A549 (cell line): ENCODE measurements at places on chromosomes 5 and 9. TPM values are rescaled to one million over a fixed set of nuclear protein-coding genes. Genes with fewer than 3 reads are reported as not detected.

GRCh38 chr5:180844858-180845257 is 16.2 kb downstream of the ZFP62 start:
- no peak for DNase-seq

DNA sequence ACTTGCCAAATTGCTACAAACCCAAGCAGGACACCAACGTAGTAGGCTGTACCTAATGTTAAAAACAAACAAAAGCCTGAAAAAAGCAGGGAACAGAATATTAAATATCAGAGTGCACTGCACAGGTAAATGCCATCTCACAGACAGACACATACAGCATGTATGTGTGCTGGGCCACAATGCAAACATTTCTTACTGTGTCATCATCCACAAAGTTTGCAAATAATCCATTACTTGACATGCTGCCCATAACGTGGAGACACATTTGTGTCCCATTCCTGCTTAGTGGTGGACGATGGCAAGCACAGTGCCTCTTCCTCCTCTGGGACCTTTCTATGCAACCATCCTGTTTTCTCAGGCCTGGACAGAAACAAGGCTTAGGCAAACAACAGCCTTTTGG is 44.7 kb downstream of the GOLM1 start:
- DNase-seq = no peak

DNA sequence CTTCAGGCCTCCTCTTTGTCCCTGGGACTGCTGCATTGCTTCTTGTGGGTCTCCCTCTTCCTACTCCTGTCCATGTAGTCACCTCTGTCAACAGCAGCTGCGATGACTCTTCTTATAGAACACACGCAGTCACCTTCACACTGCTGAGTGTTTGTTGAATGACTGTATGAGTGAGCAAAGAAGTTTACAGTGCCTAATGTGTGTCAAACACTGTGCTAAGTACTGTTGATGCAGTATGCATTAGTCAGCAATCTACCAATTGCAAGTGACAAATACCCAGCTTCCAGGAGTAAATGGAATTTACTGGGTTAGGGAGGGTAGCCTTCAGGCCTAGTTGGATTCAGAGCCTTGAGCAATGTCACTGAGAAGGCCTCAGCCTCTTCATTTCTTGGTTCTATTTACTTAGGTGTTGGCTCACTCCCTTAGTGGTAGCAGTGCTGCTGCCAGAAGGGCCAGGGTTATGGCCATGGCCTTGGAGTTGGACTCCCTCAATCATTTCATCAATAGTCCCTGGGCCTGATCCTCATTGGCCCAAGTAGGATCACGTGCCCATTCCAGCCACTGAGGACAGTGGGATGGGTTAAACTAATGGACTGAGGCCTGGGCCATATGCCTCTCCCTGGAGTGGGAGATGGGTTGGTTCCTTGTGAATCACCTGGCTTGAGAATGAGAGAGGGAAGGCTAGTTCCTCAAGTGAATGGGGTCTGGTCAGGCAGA is 93.5 kb downstream of the RGS3 start:
- peak; percentile 27 for DNase-seq

- DNase-seq = no peak
These were observed 19.9 kb upstream of the SLC6A3 start for GRCh38 chr5:1465117-1465516.

DNA sequence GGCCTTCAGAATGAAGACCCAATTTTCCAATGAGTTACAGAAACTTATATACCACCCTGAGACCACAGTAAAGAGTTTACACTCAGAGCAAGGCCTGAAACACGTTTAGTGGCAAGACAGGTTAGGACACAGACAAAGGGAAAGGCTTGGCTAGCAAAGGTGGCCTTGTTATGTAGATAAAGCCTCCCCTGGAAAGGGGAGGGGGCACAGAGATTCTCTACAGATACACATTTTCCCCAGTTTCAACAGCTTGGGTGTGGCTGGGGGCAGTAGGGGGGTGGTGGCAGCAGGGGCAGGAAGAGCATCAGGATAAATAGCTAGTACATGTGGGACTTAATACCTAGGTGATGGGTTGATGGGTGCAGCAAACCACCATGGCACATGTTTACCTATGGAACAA is 51.9 kb upstream of the PPP1R2B start:
- no peak for DNase-seq

GRCh38 chr5:34014626-34015025 is 6.8 kb upstream of the AMACR start:
- no peak for DNase-seq

GRCh38 chr9:70262948-70263347 is 4.2 kb downstream of the SMC5 start:
- no peak for DNase-seq

DNA sequence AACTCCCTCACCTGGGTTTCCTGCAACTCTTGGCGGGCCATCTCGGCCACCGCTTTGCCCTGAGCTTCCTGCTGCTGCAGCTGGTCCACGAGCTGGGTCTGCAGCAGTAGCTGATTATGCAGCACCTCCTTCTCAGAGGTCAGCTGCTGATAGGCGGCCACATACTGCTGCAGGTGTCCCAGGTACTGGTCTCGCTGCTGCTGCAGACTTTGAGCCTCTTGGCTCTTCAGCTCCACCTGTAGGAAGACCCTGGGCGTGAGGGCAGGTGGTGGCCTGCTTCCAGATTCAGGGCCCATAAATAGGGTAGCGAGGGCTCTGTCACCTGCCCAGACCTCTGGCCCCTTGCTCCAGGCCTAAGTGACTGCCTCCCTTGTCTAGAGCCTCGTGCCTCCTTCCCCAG is 16.7 kb downstream of the GOLGA2 start:
- DNase-seq = no peak

GRCh38 chr9:130107234-130107861 is 53.6 kb downstream of the GPR107 start:
- peak; percentile 72 for DNase-seq

DNA sequence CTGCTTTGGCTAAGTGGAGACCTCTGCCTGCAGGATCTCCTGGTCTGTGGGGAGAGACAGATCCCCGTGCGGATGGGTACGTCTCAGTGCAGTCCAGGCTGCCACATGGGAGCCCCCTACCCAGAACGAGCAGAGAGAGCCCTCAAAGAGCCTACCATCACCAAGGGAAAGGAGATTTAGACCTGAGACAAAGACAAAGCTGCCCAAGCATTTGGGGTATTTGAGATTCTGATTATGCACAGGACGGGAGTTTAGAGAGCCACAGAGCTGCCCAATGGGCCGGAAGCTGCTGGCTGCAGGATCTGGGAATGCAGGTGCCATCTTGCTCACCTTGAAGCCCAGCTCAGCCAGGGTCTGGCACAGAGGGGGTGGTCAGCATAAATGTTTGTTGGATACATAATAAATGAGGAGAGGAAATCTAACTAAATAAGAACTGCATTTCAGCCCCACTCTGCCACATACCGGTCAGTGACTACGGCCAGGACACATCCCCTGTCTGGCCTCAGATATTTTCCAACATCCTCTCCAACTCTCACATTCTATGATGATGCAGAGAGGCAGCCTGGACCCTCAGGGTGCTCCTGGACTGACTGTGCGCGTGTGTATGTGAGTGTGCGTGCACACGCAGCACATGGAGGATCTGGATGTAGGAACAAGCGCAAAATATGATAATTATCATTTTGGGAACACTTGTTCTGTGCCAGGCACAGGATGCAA is 157.8 kb downstream of the FGF18 start:
- DNase-seq = no peak

GRCh38 chr5:179679014-179679674 is 1.7 kb downstream of the CBY3 start:
- no peak for DNase-seq

- DNase-seq = no peak
These were observed 218.8 kb upstream of the NR4A3 start for GRCh38 chr9:99602854-99603253.

- no peak for DNase-seq
These were observed 16.6 kb upstream of the WHRN start for GRCh38 chr9:114521846-114522245.

DNA sequence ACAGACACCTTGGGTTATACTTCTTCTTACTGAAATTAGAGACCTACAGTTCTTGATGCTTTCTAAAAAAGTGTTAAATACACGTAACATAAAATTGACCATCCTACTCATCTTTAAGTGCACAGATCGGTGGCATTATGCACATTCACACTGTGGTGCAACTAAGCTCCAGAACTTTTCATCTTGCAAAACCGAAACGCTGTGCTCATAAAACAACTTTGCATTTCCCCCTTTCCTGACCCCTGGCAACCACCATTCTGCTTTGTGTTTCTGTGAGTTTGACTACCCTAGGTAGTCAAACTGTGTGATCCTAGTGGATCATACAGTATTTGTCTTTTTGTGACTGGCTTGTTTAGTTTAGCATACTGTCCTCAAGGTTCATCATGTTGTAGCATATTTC is 3.9 kb downstream of the MVB12B start:
- no peak for DNase-seq

DNA sequence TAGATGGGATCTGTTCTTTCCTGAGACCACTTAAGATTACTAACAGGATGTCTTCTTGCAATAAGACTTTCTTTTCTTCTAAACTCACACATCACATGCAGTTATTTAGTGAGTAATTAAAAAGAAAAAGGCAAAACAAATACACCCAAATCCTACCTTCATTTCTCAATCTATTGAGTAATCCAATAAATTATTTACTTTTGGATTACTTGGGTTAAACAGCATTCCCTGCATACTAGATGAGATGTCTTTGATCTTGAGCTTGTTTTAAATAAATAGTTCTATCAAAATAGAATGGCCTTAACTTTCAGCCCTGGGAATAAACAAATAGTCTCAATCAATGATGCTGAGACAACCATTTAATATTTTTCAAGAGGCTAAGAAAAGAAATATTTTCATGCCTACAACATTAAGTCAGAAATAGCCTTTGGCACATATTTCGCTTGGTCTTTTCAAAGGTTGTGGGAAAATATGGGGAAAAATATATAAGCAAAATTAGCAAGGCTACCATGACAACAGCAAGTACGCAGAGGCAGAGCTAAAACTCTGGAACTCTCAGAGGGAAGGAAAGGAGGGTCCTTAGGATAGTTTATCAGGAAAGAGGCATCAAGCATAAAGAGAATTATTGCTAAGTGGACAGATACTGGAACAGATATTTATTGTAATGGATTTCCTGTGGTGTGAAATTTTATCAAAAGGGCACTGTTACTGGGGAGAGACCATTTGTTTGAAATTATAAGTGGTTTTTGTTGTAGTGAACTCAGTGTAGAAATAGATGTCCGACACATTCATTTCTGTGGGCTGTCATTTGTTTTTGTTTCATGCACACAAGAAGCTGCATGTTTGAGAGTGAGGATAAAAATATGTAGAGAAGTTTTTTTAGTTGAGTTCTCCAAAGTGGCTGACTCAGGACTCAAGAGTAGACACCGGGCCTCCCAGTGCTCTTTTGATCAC is 70.2 kb upstream of the CDH6 start:
- no peak for DNase-seq

DNA sequence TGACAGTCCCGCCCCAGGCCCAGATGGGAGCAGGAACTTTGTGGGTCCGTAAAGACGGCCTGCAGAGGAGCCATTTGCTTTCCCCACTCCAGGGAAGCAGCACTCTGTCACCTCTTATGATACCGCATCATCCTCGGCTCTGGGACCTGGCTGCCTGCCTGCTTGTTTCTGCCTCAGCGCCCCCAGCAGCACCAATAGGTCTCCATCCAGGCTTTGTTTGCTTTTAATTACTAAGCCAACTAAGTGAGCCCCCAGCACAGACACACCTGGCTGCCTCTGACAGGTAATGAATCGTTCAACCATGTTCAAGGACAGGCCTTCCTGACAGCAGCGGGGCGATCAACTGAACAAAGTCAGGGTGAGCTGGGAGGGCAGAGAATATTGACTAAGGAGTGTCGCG is 141.4 kb downstream of the C5orf15 start:
- no peak for DNase-seq

DNA sequence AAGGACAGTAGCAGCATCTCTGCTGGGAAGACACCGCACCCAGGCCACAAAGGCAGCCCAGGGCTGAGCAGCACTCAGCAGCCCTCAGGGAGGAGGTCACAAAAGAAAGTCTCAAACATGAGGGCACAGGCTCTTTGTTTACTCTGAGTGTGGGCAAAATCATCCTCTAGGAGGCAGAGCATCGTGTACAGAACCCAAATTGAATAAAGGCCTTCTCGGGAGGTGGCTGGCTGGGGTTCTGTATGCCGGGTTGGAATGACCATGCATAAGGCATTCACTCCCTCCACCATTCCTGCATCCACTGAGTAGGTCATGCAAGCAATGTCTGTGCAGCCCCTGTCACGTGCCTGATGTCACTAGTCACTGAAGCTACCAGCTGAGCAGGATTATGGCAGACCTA is 412.8 kb downstream of the SPOCK1 start:
- DNase-seq = no peak

DNA sequence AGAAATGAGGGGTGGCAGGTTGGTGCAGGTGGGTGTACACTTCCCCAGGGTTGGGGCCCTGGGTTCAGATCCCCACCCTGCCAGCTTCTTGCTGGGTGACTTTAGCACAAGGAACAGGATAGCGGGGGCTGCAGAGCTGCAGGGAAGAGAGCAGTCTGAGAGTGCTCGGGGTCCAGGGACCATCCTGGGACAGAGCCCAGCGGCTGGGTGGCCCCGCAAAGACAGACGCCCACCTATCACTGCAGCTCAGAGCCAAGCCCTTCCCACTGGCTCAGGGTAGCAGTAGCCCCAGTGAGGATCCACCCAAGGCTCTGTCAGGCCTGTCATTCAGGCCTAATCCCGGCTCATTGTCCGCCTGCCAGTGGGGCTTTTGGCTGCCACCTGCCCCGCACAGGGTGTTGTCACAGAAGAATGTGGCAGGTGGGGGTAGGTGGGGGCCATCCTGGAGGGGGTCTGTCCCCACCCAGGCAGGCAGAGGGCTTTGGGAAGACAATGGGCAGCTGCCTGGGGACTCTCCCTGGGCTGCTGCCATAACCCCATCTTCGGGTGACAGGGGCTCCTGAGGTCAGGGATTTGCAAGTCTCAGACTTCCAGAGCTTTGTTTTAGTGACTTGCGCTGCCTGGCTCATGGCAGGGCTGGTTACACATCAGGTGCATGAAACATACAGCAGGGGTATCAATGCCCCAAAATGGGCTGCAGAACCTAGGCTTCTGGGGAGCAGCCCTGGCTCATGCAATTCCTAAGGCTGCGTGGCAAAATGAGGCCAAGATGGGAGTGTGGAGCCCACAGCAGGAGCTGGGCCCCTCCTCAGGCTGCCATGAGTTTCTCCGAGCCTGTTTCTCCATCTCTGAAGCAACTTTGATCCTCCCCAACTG is 52.1 kb downstream of the BARX1 start:
- DNase-seq = no peak

- DNase-seq = no peak
These were observed 182.3 kb downstream of the CFAP90 start for GRCh38 chr5:7668627-7669026.

Gene TLX3
- polyA plus RNA-seq = not detected in 3 replicates

Gene CARD6
- polyA plus RNA-seq = 3.3 to 5.7 TPM (median 5.2 TPM) in 3 replicates

Gene CAVIN4
- 0.62 to 0.86 TPM (median 0.79 TPM) in 3 replicates for polyA plus RNA-seq

Gene NR5A1
- not detected in 3 replicates for polyA plus RNA-seq

Gene KLHL3
- polyA plus RNA-seq = 0.31 to 0.46 TPM (median 0.35 TPM) in 3 replicates

Gene RASEF
- 4.7 to 5.3 TPM (median 5.1 TPM) in 3 replicates for polyA plus RNA-seq

Gene PRDM9
- 0.03 TPM in 1 of 3 replicates, not detected in the others for polyA plus RNA-seq

Gene CDKN2B-AS1
- not detected in 3 replicates for polyA plus RNA-seq

Gene PALM2AKAP2
- 0.04 to 0.22 TPM (median 0.06 TPM) in 3 replicates for polyA plus RNA-seq

Gene PFN3
- polyA plus RNA-seq = not detected in 3 replicates
